Left lung (tissue), 14 donors: ENCODE measurements at places on chromosomes 11 and 22. TPM values are rescaled to one million over a fixed set of nuclear protein-coding genes. Genes with fewer than 3 reads are reported as not detected.

The DSCAML1 gene
- 0.35 TPM for total RNA-seq

The TREH gene
- total RNA-seq, result not detected

The E2F8 gene
- 3.2 TPM for total RNA-seq

The KRTAP5-2 gene
- not detected for total RNA-seq

The TMEM126B gene
- total RNA-seq, result 61.3 TPM

The POGLUT3 gene
- total RNA-seq, result 38.0 TPM

The RTL10 gene
- total RNA-seq, result 28.0 TPM

- DNase-seq, result no peak
Observed at GRCh38 chr11:9922806-9923205, 258.9 kb downstream of the SWAP70 start.

- no peak for DNase-seq
Observed at GRCh38 chr11:57174656-57175055, 7.1 kb upstream of the LRRC55 start.

DNA sequence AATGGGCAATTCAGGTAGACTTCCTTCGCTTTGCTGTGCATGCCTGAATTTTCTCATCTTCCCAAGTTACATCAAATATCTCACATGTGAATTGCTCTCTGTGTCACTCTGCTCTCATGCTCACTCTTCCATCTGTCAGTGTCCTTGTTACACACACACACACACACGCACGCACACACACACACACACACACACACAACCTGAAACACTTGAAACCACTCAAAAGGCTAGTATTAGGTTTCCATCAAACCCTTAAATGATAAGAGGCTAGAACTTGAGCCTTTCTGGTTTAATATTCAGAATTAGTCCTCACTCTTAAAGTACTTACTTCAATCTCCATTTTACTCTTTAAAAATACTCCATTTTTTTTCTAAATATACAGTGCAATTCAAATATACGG, 282.4 kb downstream of the C11orf87 start:
- DNase-seq, result no peak

DNA sequence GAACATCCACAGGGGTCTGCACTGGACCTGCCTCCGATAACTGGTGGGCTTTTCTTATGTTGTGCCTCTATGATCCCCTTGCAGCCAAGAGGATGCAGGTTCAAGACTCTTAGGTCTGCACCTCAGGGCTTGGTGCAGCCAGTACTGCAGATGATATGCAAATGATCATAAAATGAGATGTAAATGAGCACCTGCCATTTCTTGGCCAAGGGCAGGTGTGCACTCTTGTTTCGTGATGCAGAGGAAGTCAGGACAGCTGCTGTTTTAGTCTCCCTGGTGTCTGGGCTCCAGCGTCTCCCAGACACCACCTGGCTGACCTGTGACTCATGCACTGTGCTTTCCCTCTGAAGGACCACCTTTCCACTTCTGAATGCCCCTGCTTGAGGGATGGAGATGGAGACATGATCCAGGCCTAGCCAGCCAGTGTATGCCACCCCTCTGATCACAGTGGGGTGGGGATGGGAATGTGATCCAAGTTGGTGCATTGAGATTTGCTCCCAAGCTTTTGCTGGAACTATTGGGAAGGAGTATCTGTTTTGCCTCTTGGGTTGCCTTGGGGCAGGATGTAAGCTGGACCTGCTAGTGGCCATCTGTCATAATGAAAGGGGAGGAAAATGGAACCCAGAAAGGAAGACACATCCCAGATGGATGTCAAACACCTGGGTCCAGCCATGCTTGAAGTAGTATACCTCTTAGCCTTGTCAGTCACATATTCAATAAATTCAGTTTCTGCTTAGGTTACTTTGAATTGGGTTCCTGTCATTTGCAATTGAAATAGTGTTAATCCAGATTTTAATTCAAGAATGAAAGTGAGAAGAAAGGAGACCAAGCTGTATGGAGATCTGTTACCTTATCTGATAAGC, 3.3 kb upstream of the KCNJ11 start:
- no peak for DNase-seq

GRCh38 chr11:116217006-116217405, 555.8 kb downstream of the BUD13 start:
- DNase-seq, result no peak

GRCh38 chr11:2385156-2386151, 8.3 kb downstream of the CD81 start:
- no peak for DNase-seq

- DNase-seq, result no peak
Observed at GRCh38 chr11:114073828-114074381, 14.4 kb downstream of the ZBTB16 start.

GRCh38 chr22:21837248-21837979, 30.0 kb downstream of the MAPK1 start:
- no peak for DNase-seq

DNA sequence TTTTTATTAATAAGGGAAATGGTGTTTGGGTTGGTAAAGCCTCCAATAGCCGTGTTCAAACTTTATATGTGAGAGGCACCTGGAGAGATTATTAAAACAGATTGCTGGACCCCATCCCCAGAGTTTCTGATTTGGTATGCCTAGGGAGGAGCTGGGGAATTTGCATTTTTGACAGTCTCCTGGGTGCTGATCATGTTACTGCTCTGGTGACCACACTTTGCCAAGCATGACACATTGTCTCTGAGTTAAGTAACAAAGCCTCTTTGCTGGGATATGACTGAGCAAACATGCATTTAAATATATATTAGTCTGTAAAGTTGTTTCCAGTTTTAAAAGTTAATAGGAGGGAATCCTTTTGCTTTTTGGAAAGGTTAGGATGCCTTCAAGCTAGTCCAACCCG, 140.4 kb downstream of the NAV2 start:
- DNase-seq, result no peak

GRCh38 chr11:44348721-44349120, 38.8 kb upstream of the ALX4 start:
- no peak for DNase-seq

DNA sequence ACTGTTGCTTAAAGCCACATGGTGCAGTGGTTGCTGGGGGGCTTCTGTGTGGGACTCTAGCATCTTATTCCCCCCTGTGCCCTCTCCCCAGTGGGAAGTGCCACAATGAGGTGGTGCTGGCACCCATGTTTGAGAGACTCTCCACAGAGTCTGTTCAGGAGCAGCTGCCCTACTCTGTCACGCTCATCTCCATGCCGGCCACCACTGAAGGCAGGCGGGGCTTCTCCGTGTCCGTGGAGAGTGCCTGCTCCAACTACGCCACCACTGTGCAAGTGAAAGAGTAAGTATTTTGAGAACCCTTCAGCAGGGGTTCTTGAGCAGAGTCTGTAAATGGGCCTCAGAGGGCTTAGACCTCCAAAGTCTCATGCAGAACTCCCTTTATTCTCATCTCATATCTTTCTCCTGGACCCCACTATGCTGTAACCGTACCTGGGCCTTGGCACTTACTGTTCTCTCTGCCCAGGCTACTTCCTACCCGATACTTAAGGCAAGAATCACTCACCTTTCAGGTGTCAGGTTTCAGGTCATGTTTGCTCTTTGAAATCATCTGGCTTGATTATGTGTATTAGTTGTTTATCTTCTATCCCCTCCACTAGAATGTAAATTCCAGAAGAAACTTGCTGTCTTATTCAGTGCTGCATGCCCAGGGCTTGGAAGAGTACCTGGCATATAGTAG, 32.4 kb downstream of the PIK3IP1 start:
- DNase-seq, result no peak

- no peak for DNase-seq
Observed at GRCh38 chr22:49633010-49633324, 194.7 kb downstream of the BRD1 start.

DNA sequence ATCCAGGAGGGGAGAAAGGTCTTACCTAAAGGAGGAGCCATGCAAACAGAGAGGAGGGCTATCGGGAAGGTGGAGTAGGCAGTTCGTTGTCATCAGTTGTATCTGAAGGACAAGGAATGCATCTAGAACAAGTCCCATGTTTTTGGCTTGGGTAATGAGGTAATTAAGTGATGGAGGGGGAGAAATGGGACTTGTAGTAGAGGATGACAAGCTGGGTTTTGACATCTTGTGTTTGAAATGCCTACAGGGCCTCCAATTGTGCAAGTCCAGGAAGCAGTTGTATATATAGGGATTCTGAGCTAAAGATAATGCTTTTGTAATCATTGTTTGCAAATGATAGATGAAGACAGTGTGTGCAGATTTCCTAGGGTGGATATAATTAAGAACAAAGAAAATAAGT, 622.8 kb downstream of the NTM start:
- no peak for DNase-seq

DNA sequence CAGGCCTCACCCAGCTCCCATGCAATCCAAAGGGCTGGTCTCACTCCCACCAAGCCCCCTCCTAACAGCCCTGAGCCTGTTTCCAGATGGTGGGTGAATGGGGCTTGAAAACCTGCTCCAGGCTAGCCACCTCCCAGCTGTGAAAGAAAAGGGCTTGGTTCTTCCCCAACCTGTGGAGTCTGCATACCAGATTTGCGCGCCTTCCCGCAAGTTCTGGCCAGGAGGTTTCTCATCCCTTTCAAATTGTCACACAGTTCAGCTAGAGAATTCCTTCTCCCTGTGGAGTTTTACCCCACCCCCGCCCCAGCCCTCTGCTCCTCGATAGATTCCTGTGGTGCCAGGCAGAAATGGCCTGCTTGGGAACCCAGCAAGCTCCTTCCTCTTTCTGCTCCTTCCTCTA, 734.6 kb upstream of the FAT3 start:
- DNase-seq, result no peak

GRCh38 chr11:80379620-80380278, 938.9 kb upstream of the TENM4 start:
- no peak for DNase-seq

GRCh38 chr11:79672786-79673185, 232.0 kb upstream of the TENM4 start:
- DNase-seq, result no peak

- DNase-seq, result no peak
Observed at GRCh38 chr11:90722552-90723190, 499.8 kb upstream of the CHORDC1 start.

- no peak for DNase-seq
Observed at GRCh38 chr11:104343578-104343977, 179.6 kb upstream of the PDGFD start.

GRCh38 chr11:742156-742546, 5.1 kb upstream of the TALDO1 start:
- no peak for DNase-seq

GRCh38 chr22:50724616-50725015, 13.4 kb upstream of the ACR start:
- DNase-seq, result peak; percentile 53

DNA sequence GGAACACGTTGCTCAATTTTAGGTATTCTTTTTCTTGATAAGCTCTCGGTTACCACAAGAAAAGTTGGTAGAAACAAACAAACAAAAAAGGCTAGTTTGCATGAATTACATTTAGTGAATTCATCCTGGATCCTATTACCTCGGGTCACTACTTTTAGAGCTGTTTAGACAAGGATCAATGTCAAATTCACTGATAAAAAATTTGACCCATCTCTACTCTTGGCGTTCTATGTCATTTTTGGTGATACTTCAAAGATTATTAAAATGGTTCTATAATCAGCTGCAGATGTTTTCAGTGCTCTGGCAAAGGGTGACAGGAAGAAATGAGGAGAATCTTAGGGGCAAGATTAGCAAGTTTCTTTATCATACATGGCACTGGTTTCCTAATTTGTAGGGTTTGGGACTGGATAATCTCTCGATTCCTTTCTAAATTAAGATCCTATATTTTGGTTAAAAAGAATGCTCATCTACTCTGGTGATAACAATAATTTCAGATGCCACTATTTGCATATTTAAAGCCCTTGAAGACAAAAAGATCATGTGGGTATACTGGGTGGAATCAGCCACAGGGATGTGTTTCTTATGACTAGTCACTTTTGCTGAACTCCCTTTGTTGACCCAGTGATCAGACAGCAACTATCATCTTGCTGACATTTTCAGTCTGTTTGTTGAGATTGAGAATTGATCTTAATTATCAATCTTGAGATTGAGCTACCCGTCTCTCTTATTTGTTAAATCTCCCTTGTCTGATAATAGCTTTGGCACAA, 442.9 kb downstream of the AASDHPPT start:
- DNase-seq, result no peak

DNA sequence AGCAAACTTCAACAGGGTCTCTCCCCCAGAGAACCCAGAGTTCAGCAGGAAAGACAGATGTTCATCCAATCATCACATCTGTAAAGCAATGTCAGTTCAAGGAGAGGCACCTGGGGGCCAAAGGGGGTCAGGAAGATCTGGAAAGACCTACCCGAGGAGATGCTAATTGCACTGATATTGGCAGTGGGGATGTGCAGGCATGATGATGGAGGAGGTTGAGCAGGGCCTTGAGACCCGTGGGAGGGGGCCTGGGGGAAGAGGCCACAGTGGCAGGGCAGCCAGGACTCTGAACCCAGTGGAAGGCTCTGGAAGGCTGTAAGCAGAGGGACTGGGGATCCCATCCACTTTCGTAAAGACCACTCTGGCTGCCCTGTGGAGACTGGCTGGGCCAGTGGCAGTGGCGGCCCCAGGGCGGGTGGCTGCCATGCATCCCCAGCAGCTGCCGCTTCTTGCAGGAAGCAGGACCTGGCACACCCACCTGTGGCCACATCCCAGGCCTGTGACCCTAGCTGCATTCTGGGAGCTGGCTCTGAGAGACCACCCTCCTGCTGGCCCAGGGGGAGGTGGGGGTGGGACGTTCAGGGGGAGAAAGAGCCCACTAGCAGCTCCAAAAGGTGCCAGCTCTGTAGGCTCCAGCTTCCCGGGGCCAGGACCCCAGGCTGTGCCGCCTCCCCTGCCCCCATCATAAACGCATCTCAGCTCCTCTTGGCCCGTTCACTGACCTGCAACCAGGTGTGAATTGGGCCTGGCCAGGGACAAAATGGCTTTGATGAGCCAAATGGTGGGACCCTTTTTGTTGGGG, 59.9 kb upstream of the FGF3 start:
- DNase-seq, result peak; percentile 45

DNA sequence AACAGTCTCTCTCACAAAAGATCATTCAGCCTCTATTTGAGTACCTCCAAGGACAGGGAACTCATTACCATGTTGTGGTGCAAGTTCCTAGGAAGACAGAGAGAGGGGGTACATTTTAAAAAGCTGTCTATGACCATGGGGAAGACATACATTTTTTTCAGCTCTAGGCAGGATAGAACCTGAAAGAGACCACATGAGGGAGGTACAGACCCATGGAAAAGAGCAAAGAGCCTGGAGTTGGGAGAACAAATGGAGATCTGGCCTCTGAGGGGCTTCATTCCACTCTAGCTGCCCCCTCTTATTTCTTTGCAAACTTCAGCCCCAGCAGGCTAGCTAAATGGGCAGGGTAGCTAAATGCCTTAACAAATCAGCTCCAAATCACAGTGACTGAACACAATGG, 36.3 kb downstream of the KCNC1 start:
- no peak for DNase-seq
